ENCODE measurements at places on chromosomes 4 and X.

- DNase-seq, result no peak
Measured at GRCh38 chr4:141174457-141174856, 41.2 kb upstream of the RNF150 start.

DNA sequence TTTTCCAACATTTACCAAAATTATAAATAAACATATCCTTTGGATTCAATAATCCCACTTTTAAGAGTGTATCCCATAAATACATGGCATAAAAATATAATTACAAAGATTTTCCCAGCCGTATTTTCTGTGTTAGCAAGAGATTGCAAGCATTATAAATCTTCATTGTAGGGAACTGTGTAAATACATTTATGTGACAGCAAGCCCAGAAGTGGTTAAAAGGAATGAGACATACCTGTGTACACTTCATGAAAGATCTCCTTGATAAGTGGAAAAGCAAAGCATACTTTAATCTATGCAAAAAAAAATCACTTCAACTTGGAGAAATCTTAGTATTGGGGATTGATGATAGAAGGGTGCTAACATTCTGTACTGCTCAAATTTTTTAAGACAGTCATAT lies 173.1 kb downstream of the GASK1B start:
- no peak for DNase-seq

DNA sequence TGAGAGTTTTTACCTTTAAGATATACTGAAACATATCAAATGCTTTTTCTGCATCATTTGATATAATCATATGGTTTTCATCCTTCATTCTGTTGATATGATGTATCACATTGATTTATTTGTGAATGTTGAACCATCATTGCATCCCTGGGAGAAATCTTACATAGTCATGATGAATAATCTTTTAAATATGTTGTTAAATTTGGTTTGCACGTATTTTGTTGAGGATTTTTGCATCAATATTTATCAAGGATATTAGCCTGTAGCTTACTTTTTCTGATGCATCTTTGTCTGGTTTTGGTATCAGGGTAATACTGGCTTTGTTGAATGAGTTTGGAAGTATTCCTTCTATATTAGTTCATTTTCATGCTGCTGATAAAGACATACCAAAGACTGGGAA lies 541.4 kb downstream of the TLL1 start:
- no peak for DNase-seq

DNA sequence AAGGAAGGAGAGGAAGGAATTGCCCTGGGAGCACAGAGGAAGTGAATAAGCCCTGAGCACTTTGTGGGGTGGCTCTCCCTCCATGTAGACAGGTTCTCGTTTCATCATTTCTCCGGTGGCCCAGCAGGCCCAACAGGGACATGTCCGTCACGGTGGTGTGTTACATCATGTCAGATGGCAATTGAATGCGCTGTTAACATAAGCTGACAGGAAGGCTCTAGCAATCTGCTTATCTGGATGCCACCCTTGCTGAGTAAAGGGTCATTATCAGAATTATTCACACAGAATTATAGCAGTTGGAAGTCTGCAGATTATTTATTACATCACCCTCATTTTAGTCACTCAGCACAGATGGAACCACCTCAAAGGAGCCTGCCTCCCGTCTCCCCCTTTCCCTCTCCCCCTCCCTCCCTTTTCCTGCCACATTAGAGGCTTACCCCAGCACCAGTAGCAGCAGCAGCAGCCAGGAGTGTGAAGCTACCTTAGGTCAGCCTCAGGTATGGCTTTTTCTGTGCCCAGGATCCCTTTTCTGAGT lies 124.3 kb upstream of the TRIM2 start:
- DNase-seq, result peak; percentile 7

DNA sequence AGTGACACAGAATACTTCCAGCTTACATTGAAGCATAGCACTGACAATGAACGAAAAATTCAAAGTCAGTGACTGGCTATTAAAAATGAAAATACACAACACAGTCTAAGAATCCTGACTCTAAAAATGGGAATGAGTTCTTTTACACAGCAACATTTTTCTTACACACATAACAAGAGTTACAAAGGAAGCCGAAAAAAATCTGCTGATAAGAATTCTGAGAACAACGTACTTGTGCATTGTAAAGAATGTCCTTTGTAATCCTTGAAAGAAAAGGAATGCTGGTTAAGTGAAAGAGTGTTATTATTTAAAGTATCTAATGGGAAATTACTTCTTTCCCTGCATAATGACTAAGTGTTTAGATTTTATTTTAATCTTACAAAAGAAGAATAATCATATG lies 199.4 kb downstream of the PRDM5 start:
- no peak for DNase-seq

- DNase-seq, result no peak
Measured at GRCh38 chr4:174352061-174352819, 68.5 kb downstream of the CEP44 start.

GRCh38 chrX:4876268-4876667 lies 1162.8 kb upstream of the PRKX start:
- no peak for DNase-seq

- no peak for DNase-seq
Measured at GRCh38 chr4:133452678-133453077, 303.6 kb downstream of the PCDH10 start.

GRCh38 chr4:15320121-15320678 lies 107.6 kb upstream of the C1QTNF7 start:
- no peak for DNase-seq

DNA sequence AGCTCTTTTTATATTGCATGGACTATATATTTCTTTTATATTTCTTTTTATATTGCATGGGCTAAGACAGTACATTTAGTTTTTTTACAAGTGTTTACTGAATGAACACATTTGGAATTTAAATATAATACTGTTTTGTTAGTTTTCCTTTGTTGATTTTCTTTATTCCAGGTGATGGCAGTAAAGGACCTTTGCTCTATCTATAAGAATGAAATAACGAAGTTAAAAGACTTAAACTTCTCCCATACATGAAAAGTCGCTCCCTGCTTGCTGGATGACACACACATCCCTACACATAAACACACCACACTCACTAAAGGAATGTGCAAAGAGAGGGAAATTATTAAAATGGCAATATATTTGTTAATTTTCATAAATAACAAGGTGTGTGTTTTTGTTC lies 102.5 kb upstream of the ANXA10 start:
- DNase-seq, result no peak

- DNase-seq, result no peak
Measured at GRCh38 chrX:142036116-142036515, 132.4 kb downstream of the MAGEC1 start.

GRCh38 chr4:138650929-138651448 lies 364.6 kb upstream of the NOCT start:
- DNase-seq, result no peak

DNA sequence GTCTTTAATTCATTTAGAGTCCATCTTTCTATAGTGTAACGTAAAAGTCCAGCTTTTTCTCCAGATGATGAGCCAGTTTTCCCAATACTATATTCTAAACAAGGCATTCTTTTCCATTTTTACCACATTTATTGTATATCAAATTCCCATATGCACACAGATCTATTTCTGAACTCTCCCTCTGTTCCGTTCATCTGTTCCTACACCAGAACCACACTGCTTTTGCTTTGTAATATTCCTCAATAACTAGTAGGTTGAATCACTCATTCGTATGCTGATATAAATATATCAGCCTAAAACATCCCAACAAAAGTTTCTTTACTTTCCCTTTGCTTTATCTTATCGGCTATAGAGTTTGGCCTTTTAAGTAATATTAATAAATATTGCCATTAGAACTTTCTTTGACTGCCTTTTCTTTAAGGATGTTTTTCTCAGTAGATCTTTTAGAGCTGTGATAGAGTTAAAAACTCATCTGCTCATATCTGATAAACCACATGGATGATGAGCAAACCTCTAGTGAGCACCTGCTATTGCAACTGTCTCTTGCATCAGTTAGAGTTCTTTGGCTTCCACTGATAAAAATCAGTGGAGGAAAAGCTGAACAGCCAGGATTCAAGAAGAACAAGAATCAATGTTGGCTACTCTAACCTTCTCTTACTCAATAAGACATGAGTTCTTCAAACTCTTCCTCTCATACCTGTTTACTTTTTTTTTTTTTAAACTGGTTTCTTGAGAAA lies 13.1 kb upstream of the RPL34 start:
- no peak for DNase-seq

DNA sequence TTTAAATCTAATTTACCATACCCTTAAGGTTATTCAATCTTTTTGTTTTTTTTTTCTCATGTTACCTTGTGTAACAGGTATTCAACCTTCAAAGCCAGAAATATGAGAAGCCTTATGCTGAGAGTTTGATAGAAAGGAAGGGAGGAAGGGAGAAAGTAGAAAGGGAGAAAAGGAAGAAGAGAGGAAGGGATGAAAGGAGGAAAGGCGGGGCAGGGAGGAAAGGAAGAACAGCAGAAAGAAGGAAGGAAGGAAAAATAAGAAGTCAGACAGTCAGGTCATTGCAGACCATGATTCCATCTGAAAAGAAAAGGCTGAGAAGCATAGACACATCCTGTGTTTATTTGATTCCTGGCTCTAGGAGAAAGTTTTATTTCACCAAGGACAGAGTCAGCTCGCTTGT lies 30.9 kb downstream of the RTL9 start:
- no peak for DNase-seq

DNA sequence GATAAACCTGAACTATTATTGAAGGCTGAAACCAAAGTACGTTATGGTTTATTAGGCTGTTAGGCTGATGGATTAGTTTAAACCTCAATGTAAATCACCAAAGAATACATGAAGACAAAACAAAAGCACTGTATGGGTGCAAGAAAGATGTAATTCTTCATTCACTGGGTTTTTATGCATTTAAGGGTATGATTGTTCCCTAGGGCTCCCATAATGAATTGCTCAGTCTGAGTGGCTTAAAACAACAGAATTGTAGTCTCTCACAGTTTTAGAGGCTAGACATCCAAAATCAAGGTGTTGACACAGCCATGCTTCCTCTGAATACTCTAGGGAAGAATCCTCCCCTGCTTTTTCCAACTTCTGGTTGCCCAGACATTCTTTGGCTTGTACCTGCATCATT lies 222.8 kb downstream of the TENM3 start:
- no peak for DNase-seq

DNA sequence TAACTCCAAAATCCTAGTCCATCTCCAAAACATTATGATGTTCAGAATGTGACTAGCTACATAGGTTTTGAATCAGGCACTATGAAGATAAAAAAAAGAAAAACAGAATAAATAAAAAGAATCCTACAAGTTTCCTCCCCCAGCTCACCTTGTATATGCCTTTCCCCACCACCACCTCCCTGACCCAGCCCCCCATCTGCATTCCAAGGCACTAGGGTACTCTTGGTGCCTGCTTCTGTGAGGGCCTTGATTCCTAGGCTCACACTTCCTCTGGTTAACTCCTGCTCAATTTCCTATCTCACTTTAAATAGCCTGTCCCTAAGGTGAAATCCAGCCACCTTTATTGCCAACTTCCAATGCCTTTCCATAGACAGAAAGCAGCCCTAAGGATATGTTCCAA lies 178.7 kb upstream of the ATOH1 start:
- DNase-seq, result no peak

DNA sequence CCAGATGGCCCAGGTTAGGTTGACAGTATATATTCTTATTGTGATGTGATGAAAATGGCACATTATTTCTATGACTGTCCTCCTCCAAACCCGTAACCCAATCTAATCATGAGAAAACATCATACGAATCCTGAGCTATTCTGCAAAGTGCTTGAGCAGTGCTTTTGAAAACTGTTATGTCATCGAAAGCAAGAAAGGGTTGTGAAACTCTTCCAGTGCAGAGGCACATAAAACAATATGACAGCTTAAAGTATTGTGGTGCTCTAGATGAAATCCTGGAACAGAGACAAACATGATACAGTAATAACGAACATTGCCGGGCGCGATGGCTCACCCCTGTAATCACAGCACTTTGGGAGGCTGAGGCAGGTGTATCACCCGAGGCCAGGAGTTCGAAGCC lies 1648.0 kb downstream of the STIM2 start:
- no peak for DNase-seq

GRCh38 chr4:81142744-81143143 lies 72.3 kb downstream of the PRKG2 start:
- DNase-seq, result no peak
